ENCODE measurements at places on chromosomes 12 and 14.
A peak's percentile ranks its signal among the peaks of the same experiment; 100 is the strongest.

DNA sequence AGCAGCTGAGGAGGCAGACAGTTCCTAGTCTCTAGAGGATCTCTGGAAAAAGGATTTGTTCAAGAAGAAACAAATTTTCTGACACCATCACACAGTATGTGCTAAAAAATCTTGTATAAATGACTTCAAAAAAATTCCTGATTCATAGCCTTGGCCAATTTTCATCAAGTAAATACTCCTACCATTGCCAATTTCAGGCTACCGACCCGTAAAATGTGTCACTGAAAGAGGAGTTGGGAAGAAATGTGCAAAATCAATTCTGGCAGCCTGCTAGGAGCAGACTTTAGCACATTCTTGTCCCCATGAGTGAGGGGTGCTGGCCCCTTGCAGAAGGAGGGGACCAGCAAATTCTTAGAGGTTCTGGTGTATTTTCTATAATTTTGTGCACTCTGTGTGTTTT lies 109.4 kb downstream of the TMEM30B start:
- peaks cover 7% of the 10 kb centered on the region for H3K27me3 ChIP-seq
- H3K27ac ChIP-seq, result no peak overlapping the region
- no peaks in the 10 kb centered on the region for H3K4me1 ChIP-seq
- no peak overlapping the region for H3K4me3 ChIP-seq
- no peaks in the 10 kb centered on the region for H3K36me3 ChIP-seq

DNA sequence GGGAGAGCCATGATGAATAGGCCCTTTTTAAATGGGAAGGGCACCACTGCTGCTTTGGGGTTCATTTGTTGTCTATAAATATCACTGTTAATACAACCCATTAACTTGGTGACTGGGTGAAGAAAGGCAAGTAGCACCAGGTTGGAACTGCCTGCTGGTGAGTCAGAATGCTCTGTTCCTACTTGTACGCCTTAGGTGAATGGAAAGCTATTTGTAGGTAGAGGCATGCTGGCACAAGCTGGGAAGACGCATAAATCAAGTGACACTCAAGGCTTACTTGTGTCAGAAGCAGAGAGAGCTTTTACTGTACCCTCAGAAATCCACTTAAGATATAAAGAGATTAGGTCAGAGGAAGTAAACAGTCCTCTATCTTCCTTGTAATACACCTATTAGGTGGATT lies 142.5 kb downstream of the TMX1 start:
- H3K4me3 ChIP-seq, result no peak overlapping the region
- no peak for DNase-seq
- H3K4me1 ChIP-seq, result no peaks in the 10 kb centered on the region
- H3K36me3 ChIP-seq, result no peaks in the 10 kb centered on the region
- no peak overlapping the region for H3K27ac ChIP-seq

DNA sequence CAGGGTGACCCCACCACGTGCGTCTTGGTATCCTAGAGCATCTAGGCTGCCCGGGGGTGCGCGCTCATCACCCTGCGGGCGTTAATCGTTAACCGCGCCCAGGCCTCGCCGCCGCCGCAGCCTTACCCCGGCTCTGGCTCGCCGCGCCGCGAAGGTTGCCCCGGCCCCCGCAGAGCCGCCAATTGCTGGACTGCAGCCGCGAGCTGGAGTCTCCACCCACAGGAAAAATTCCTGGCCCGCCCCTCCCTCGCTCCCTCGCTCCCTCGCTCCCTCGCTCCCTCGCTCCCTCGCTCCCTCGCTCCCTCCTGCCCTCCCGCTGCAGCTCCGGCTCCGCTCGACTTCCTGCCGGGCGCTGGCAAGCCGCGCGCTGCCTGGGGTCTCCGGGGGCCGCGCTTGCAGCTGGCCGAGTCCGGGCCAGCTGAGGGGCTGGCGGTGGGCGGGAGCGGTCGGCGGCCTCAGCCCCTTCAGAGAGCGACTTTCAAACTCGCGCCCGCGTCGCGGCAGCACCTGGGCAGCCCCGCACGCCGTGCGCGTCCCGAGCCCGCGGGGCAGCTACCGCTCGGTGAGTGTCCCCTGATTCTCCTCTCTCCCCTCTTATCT lies at the start of gene PLEKHG3:
PLEKHG3 (plus strand) TSS at position 282 of the 600 bp plus-strand sequence. CDS start 23,208 bp downstream, outside the sequence.
- H3K27ac ChIP-seq, result no peak within 1 kb of the TSS
- H3K4me3 ChIP-seq, result peak within 1 kb of the TSS; percentile 67
- no peaks in the 10 kb centered on the region for H3K36me3 ChIP-seq
- no peak for DNase-seq
- H3K27me3 ChIP-seq, result peaks cover 55% of the 10 kb centered on the region

GRCh38 chr12:68370006-68370590 lies 37.9 kb upstream of the MDM1 start:
- no peaks in the 10 kb centered on the region for H3K27me3 ChIP-seq
- peaks cover 49% of the 10 kb centered on the region for H3K4me1 ChIP-seq
- H3K4me3 ChIP-seq, result no peak overlapping the region
- H3K27ac ChIP-seq, result no peak overlapping the region
- H3K36me3 ChIP-seq, result no peaks in the 10 kb centered on the region
- DNase-seq, result no peak

DNA sequence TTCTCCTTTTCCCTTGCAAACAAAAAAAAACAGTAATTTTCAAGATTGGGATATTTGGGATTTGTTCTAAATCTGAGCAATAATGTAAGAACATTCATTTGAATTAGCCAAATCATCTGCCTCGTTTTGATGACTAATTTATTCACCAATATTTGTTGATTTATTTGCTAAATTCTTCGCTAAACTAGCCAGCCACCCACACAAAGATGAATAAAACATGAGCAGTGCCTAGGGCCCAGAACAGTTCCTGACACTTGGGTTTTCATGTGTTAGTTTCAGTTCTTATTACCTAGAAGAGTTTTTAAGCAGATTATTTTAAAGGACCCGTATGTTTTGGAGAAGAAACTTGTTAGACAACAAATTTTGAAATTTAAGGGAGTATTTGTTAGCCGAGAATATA lies 1.4 kb downstream of the ETNK1 start:
- peaks cover 21% of the 10 kb centered on the region for H3K36me3 ChIP-seq
- H3K27ac ChIP-seq, result peak overlapping the region; percentile 89
- peaks cover 52% of the 10 kb centered on the region for H3K4me1 ChIP-seq
- no peak for DNase-seq
- H3K27me3 ChIP-seq, result peaks cover 8% of the 10 kb centered on the region

DNA sequence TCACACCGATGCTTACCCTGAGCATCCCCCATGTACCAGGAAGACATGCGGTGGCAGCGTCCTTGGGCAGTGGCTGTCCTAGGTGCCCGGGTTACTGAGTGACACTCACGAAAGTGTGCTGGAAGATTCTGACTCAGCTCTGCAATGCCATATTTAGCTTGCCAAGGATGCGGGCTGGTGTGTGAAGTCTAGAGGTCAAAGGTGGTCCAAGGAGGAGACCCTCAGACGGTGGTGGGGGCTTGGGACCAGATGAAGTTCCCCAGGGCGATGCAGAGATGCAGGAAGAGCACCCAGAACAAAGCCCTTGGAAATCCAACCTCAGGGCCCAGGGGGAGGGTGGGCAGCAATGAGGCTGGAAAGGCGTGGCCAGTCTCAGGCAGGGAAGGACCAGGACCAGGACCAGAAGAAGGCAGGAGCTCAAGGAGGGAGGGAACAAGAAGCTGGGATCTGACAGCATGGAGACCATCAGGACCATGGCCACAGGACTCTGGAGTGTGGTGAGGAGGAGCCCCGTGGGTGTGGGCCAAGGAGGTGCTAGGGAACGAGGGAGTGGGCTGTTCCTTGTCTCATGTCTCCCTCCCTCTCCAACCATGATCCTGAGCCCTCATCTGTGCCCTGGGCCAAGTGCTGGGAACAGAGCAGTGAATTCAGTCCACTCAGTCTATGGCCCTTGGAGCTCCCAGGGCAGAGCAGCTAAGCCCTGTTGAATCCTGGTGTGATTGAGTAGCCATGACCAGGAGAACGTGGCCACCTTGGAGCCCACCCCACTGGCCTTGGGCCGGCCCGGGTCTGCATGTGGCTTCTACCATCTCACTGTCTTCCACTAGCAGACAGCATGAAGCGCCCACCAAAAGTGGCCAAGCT lies 310.1 kb upstream of the DIO3 start:
- DNase-seq, result no peak
- H3K4me3 ChIP-seq, result no peak overlapping the region
- no peaks in the 10 kb centered on the region for H3K4me1 ChIP-seq
- H3K27me3 ChIP-seq, result peaks cover 5% of the 10 kb centered on the region

Measured in activated B cell treated with CpG ODN at 0.5 μM for 24 hours (primary cell).